ENCODE measurements at places on chromosomes 3 and 15.

DNA sequence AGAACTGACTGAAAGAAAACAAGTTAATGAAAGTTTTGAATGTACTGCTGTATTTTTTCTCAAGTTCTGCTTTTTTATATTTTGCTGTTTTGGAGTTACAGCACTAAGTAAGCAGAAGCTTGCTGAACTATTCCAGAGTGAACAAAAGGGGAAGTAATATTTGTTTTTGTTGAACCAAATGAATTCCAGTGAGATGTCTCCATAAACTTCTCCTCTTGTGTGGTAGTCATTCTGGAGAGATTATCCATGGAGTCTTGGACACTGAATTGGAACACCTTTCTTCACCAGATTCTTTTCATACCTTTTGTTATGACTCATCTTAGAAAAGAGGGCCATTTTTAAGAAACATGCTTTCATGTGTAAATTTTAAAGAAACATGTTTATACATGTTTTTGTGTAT, 8.8 kb downstream of the ANKUB1 start:
- DNase-seq = no peak

DNA sequence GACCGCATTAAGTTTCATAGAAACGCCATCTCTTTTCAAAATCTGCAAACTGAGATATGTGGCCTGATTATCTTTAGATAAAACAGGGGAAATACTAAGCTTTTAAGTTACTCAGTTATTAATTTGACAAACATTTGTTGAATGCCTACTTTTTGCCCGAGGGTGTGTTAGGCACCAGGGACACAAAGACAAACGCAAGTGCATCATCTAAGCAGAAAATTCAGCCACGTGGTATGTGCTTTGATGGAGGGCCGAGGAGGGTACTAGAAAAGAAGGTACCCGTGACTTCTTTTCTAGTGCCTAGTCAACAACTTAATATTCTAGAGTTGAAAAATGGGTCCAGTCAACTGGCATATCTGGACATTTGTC, 594.3 kb downstream of the MAGI1 start:
- no peak for DNase-seq

DNA sequence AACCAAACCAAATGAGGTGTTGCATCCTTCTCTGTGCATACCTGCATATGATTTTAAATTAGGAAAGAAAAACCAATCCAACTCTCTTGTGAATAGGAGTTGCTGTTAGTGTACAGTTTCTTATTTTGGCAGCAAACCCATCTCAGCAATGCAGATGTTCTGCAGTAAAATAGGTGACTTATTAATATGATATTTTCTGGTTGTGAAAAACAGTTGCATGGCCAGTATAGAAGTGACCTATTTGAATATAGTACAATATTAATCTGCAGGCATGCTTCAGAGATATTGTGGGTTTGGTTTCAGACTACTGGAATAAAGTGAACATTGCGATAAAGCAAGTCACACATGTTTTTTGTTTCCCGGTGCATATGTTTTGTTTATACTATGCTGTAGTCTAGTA, 42.2 kb downstream of the AKAP13 start:
- no peak for DNase-seq

DNA sequence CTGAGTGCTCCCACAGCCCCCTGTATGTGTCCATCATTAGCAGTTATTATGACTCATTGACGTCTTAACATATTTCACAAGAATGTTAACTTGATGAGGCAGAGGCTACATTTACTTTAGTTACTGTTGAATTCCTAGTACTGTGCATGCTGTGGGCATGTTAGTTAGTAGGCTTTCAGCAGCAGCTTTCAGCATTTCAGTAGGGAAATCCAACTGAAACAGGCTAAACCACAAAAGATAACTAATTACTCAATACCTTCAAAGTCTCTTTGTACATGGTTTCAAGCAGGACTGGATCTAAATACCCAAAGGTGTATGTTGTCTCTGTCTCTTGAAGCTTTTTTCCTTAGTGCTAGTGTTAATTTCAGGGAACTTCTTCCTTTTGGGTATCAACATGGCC, 229.9 kb upstream of the SUCLG2 start:
- DNase-seq = no peak

DNA sequence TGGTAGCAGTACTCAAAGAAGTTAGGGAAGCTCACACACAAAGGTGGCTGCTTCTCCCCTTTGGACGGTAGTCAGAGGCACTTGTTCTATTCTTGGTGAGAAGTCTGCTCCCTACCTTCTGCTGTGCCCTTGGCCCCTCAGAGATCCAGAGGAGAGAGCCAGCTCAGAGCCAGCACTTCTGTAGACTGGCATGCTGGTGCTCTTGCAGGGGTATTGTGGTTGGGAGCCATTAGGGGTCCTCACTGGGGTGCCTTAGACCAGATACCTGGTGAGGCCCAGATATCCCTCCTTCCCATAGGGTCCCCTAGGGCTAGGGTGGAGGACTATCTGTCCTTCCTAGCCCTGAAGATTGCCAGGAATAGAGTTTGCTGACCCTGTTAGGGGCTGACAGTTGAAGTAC, 140.6 kb downstream of the EEFSEC start:
- DNase-seq = no peak

All from activated CD4-positive, alpha-beta T cell treated with anti-CD3 and anti-CD28 coated beads, Interleukin-2, amount 50 U/mL, for 4 hours (primary cell).